ENCODE measurements at places on chromosomes 1 and 21.

GRCh38 chr1:228552596-228553176 lies 65.5 kb downstream of the RNF187 start:
- DNase-seq, result no peak

DNA sequence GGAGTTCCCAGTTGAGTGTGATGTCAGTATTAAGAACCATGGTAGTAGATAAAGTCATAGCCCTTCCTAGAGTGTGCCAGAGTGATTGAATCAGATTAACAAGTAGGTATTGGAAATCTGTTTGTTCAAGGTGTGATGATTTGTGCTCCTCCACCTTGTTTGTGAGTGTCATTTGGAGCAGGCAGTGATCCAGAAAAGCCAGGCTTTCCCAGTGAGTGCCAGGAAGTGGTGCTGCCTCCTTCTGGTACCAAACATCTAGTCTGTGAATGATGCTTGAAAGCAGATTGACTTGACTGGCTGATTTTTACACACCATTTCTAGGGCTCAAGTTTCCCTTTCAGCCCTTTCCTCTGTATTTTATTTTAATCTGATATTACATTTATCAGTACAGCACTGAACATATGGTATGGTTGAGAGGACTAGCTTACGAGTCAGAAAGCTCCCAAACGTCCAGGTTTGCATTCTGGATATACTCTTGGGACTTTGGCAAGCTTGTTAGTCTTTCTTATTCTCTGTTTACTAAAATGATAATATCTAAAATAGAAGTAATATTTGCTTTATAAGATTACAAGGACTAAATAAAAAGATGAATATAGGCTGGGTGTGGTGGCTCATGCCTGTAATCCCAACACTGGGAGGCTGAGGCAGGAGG lies 100.7 kb downstream of the PATJ start:
- DNase-seq, result no peak

DNA sequence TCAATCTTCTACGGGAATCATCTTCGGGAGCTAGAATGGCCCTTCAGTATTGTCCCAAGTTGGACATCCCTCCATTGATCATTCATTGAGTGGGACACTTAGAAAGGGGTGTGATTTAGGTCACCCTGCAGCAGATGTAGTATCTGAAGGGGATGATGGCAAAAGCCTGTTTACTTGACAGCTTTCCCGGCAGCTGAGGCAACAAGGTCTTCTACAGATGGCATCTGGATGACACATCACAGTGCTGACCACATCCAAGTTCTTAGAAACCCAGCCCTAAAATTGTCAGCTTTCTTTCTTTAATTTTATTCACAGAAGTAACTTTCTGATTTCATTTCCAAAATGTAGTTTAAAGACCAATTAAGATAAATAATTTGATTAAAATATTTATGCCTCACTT lies 150.3 kb downstream of the AMY1C start:
- no peak for DNase-seq

GRCh38 chr1:186301448-186301847 lies 73.6 kb downstream of the TPR start:
- DNase-seq, result no peak

DNA sequence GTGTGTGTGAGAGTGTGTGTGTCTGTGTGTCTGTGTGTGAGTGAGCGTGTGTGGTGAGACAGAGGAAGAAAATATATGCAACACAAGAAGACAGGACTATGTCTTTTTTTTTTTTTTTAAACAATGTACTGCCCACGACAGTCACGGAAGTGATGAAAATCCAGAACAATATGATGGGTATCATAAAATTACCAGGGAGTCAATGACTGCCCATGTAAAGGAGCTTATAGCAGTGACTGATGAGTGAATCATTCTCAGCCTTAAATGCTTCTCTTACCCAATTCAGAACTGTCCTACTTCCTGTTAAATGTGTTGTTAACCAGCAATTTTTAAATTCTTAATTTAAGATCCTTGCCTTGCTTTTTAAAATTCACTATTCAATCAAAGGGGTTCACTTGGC lies 46.6 kb downstream of the RGS7 start:
- no peak for DNase-seq

DNA sequence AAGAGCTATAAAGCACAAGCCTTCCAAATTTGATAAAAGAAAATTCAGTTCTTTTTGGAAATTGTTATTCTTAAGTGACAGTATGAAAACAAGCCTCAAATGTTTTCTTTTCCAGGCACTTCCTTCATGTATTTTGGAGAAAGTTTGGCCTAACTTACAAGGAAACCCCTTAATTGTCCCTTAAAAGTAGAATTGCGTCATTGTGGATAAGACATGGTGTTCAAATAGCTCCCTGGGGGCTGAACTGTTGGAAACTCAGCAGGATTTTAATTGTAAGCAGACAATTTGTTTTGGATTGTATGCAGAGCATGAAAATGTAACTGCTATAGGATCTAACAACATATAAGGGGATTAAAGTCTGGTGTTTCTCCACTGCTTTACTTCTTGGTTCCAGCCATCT lies 35.4 kb upstream of the FGGY start:
- DNase-seq, result no peak

DNA sequence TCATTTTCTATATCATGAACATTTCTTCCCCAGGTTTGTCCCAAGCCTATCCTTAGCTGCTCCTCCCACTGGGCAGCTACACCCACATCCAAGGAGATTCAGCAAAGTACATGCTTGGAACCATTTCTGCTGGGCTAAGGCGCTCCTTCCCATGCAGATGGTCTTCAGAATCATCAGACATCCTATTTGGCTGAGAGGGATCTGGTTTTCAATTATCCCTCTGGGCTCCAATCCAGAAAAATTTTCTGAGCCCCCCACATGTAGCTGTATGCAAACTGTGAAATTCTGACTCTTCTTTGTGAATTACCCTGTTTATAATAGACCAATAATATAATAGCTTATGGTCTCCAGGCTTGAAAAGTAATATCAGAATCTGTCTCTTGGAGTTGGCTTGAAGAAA lies 99.2 kb downstream of the LAMC2 start:
- DNase-seq, result no peak

GRCh38 chr1:109669246-109669948 lies 1.5 kb downstream of the GSTM2 start:
- no peak for DNase-seq

DNA sequence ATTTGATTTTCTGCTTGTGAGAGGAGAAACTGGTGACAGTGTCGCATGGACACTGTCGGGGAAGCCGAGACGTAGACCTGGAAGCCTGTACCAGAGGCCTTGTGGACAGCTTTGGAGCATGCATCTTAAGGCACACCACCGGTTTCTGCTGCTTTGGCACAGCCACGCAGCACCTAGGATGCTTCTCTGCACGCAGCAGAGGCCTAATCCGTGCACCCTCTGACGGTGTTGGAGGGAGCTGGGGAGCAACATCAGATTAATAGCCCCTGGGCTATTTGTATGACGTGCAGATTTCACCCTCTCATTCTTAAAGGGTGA lies 30.3 kb downstream of the TEX35 start:
- no peak for DNase-seq

GRCh38 chr1:5709976-5710375 lies 282.2 kb downstream of the NPHP4 start:
- DNase-seq, result no peak

DNA sequence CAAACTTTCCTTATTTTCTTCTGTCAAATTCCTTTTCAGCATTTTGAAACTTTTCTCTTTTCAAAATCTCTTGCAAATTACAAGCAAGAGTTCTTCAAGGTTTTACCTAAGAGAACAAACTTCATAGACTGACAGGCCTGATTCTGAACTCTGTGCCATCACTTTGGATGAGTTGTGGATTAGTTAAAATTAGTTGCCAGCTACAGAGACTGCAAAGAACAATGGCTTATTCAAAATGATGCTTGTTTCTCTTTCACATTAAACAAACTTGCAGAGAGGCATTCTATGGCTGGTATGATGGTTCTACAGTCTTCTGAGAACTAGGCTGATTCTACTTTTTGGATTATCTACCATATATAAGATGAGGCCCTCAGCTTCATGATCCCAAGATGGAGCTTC lies 3.8 kb downstream of the LRRC8B start:
- DNase-seq, result no peak

- DNase-seq, result no peak
Observed at GRCh38 chr1:174131032-174131638, 28.2 kb upstream of the RABGAP1L start.

DNA sequence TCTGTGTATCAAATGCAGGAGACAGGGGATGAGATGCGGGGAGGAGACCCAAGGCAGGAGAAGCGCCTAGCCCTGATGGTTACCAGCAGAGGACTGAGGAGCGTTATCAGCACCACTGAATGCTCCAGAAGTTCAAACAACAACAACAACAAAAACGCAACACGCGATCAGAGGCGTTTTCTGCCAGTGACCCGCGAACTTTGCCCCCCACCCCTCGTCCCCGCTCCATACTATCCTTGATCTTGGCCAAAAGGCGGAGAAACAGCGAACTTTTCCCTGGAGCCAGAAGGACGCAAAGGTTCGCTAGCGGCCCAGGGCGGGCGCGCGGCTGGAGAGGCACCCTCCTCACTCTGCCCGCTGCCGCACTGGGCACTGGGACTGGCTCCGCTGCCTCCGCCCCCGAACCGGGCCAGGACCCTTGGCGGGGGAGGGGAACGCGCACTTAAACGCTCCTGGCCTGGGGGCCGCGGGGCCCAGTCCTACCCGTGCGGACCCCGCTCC lies 699 bp downstream of the ECHDC2 start:
- DNase-seq, result no peak

DNA sequence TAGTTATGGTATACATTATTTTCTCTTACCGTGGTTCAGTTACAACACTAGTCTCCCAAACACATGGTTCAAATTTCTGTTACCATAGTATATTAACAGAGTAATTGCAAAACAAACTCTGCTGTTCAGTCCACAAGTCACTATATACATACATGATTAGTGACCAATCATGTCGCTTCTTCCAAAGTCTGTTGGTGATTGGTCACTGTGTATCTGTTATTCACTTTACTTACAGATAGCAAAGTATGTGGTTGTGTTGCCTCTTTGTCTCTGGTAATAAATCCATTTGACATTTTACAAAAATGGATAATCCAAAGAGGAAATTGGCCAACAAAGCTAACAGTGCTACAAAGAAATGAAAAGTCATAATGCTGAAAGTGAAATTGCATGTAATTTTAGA lies 107.2 kb downstream of the RABGAP1L start:
- DNase-seq, result no peak

DNA sequence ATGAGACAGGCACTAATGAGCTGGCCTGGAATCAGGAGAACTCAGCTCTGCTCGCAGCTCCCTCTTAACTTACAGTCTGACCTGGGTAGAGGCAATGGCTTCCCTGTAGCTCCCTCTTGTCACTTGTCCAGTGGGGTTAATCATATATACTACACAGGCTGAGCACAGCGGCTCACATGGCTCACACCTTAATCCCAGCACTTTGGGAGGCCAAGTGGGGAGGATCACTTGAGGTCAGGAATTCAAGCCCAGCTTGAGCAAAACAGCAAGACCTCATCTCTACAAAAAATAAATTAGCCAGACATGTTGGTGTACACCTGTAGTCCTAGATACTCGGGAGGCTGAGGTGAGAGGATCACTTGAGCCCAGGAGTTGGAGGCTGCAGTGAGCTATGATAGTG lies 4.2 kb downstream of the S100A6 start:
- DNase-seq, result no peak

DNA sequence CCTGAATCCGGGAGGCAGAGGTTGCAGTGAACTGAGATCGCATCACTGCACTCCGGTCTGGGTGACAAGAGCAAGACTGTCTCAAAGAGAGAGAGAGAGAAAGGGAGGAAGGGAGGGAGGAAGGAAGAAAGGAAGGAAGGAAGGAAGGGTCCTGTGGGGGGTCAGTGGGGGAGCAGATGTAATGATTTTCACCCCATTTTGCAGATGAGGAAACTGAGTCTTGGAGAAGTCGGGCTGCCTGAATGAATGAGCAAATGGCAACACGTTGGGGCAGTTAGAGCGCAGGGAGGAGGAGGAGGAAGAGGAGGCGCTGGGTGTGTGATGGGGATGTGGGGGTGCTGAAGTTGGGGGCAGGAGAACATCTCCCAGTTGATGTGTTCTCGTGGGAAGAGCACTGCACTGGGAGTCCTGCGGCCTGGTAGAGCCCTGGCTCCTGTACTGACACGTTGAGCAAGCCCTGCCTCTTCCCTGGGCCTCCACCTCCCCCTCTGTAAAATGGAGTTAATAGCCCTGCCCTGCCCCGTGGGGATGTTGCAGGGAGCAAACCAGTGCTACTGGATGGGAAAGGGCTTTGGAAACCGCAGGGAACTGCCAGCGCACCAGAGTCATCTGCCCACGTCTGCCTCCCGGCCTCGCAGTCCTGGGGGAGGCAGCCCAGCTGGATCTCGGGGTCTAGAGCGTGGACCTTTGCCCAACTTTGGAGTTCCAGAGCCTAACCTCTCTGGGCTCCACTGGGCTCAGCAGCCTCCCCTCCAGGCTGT lies 103.2 kb upstream of the CASZ1 start:
- no peak for DNase-seq

- DNase-seq, result no peak
Observed at GRCh38 chr21:45505416-45506021, 36.7 kb downstream of the SLC19A1 start.

DNA sequence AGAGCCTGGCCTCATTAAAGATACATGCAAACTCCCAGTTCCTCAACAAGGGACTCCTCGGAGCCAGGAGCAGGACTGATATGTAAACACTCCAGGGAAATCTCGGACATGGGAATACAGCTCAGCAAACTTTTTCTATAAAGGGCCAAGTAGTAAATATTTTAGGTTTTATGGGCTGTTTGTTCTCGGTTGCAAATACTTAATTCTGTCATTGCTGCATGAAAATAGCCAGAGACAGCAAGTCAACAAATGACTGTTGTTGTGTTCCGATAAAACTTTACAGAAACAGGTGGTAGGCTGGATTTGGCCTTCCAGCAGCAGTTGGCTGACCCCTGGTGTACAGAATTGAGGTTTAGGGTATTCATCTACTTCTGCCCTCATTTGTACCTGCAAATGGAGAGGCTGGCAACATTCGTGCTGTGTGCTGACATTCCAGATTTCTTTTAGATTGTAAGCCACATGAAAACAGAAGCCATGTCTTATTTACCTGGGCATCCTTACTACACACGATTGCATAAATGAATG lies 360.3 kb downstream of the NTNG1 start:
- DNase-seq, result no peak

DNA sequence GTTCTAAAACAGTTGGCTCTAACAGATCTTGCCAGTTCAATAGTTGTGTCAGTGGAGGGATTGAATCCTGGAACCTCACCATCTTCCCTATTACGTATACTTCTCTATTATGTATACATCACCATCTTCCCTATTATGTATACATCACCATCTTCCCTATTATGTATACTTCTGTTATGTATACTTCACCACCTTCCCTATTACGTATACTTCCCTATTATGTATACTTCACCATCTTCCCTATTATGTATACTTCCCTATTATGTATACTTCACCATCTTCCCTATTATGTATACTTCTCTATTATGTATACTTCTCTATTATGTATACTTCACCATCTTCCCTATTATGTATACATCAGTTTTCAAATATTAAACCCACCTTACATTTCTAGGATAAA lies 34.4 kb upstream of the HP1BP3 start:
- DNase-seq, result no peak

GRCh38 chr1:218931324-218931723 lies 242.4 kb upstream of the LYPLAL1 start:
- DNase-seq, result no peak

Data from T-helper 9 cell (primary cell).